ENCODE measurements at places on chromosomes 1 and 21. TPM values are rescaled to one million over a fixed set of nuclear protein-coding genes. Genes with fewer than 3 reads are reported as not detected.

Gene FCN3
- total RNA-seq, result 0.24 TPM

DNA sequence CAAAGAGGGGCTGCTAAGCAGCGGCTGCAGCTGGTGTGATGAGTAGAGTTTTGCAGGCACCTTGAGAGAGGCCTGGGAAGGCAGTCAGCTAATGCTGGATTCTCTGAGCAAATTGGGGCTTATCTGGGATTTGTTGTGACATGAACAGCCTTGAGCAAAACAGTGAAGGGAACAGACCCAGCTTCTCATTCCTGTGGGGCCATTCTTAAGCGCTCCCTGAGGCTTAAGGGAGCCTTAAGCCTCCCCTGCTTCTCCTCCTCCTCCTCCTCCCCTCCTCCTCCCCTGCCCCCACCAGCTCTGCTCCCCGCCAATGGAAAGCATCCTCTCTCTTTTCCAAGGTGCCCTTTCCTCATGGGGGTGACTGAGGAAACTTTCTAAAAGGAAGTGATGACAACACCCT, 21.3 kb downstream of the HMGCS2 start:
- H3K4me1 ChIP-seq, result peaks cover 16% of the 10 kb centered on the region
- peaks cover 19% of the 10 kb centered on the region for H3K27me3 ChIP-seq
- peaks cover 12% of the 10 kb centered on the region for H3K36me3 ChIP-seq
- H3K27ac ChIP-seq, result peak overlapping the region; percentile 45
- DNase-seq, result no peak
- no peak overlapping the region for H3K4me3 ChIP-seq

Gene FBXO44
- total RNA-seq, result 33.1 TPM

Gene CEP350
- total RNA-seq, result 58.0 TPM

GRCh38 chr21:23217597-23217996, 2219.4 kb downstream of the NCAM2 start:
- no peaks in the 10 kb centered on the region for H3K4me1 ChIP-seq
- H3K27ac ChIP-seq, result no peak overlapping the region
- no peaks in the 10 kb centered on the region for H3K27me3 ChIP-seq
- no peaks in the 10 kb centered on the region for H3K36me3 ChIP-seq

- H3K4me3 ChIP-seq, result no peak overlapping the region
- no peaks in the 10 kb centered on the region for H3K4me1 ChIP-seq
- H3K36me3 ChIP-seq, result no peaks in the 10 kb centered on the region
- H3K27me3 ChIP-seq, result peaks cover 4% of the 10 kb centered on the region
- H3K27ac ChIP-seq, result no peak overlapping the region
These were observed 96.2 kb upstream of the EDN2 start for GRCh38 chr1:41580520-41581172.

Gene TSHB
- not detected for total RNA-seq

DNA sequence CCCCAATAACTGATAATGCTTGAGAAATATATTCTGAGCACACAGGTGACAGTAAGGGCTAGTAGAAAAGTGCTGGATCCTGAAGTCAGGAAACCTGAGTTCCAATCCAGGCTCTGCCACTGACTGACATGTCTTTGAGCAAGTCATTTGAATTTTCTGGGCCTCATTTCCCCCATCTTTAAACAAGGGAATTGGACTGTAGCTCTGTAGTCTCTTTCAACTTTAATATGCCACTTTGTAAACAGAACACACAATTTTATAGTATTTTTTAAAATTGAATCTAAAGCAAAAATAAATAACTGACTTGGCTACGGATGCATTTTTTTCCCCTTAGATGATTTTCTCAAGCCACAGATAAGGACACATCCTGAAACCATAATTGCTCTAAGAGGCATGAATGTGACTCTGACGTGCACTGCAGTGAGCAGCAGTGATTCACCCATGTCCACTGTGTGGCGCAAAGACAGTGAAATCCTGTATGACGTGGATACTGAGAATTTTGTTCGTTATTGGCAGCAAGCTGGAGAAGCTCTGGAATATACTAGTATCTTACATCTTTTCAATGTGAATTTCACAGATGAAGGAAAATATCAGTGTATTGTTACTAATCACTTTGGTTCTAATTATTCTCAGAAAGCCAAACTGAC, 37.0 kb downstream of the LRIG2 start:
- DNase-seq, result no peak
- H3K27me3 ChIP-seq, result no peaks in the 10 kb centered on the region
- no peak overlapping the region for H3K4me3 ChIP-seq

Measured in mesothelial cell of epicardium (in vitro differentiated cells).